NCI-H2029 (cell line): ENCODE measurements at places on chromosomes 3 and 15.
A peak's percentile ranks its signal among the peaks of the same experiment; 100 is the strongest.

- DNase-seq: no peak
Measured at GRCh38 chr3:139016430-139017048, 4.2 kb downstream of the PRR23B start.

DNA sequence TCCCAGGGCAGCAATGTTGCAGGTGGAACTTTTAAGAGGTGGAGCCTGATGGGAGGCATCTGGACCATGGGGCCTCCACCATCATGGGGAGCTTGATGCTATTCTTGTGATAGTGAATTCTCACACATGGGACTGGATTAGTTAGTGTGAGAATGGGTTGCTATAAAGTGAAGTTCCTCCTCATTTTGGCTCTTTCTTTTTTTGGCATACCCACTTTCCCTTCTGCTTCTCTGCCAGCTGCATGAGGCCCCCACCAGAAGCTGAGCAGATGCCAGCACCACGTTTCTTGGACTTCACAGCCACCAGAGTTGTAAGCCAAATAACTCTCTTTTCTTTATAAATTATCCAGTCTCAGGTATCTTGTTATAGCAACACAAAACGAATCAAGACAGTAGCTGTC is 101.0 kb downstream of the PEX5L start:
- DNase-seq: no peak

DNA sequence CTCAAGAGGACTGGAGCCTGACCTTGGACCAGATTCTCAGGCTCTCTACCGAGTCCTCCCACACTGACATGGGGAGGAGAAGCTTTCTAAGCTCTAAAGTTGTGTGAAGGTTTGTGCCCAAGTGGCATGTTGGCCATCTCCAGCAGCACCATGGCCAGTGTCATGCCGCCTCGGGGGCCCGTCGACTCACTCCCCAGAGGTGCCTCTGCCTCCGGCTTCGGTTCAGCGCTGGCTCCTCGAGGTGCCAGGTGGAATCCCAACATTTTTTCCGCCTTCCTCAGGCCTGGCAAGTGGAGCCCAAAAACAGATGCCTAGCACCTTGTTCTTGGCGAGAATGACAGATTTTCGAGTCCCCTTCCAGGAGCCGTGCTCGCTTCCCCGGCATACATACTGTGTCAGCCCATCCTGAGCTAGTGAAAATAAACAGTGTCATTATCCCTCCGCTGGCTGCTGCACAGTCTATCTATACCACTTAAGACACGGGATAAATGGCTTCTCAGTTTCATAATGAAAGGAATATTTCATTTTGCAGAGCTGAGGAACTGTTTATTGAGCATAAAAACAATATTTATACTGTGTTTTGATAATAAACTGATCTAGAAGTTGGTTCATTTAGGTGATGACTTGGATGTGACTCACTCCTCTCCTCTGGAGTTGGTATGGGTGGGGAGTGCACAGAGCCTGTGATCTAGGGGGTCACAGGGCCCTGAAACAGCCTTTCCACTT is 328.5 kb upstream of the TLE3 start:
- no peak for DNase-seq

DNA sequence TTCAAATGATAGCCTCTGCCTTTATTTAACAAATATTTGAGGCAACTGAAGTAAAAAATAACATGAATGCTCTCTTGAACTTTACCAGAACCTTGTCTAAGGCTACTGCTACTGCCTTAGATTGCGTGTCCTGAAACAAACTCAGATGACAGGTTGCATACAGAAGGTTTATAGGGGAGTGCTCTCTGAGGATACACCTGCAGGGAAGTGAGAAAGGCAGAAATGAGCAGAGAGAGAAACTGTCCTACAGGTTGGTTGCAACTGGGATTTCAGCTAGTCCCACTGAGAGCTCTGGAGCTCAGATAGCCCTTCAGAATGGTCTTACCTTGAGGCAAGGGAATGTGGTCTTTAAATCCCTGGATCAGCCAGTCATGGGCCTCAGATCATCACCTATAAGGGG is 165.5 kb downstream of the IL5RA start:
- DNase-seq: no peak

DNA sequence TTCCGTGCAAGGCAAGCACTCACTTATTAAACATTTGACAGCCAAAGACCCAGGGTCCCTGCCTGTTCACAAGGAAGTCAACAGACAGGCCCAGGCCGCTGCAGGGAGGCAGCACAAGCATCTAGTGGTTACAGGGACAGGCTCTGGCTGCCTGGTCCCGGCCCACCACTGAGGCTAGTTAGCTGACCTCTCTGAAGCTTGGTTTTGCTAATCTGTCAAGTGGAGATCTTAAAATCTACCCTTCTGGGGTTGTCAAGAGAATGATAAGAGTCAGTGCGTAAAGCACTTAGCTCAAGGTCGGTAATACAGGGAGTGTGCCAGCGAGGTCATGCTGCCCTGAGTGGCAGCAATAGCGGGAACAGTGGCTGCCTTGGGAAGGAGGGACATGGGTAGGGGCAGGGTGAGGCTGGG is 6.0 kb downstream of the GNB5 start:
- DNase-seq: no peak

DNA sequence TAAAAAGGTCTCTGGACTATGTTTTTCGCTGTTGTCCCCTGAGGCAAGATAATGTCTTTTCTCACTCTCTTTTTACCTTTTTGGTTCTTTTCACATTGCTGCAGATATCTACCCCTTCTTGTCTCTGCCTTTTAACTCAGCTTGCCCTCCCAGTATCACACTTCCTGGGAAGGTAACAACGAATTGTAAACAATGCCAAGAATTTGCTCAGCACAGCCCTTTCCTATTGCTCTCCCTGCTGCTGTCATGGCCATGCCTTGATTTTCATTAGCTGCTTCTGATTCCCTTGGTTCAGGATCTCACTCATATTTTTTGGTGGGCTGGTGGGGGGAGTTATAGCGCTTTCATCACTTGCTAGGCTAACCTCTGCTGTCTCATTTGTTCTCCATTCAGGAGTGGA is 123.1 kb upstream of the DPH6 start:
- DNase-seq: no peak

DNA sequence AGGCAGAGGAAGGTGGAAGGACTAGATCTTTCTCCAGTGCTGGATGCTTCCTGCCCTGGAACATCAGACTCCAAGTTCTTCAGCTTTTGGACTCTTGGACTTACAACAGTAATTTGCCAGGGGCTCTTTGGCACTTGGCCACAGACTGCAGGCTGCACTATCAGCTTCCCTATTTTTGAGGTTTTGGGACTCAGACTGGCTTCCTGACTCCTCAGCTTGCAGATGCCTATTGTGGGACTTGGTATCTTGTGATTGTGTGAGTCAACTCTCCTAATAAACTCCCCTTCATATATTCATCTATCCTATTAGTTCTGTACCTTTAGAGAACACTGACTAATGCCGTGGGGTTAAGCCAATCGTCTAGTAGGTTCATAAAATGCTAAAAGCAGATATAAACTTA is 8.8 kb upstream of the B3GNT5 start:
- no peak for DNase-seq

GRCh38 chr3:184289426-184289938 is 9.6 kb upstream of the PSMD2 start:
- DNase-seq: peak; percentile 22

DNA sequence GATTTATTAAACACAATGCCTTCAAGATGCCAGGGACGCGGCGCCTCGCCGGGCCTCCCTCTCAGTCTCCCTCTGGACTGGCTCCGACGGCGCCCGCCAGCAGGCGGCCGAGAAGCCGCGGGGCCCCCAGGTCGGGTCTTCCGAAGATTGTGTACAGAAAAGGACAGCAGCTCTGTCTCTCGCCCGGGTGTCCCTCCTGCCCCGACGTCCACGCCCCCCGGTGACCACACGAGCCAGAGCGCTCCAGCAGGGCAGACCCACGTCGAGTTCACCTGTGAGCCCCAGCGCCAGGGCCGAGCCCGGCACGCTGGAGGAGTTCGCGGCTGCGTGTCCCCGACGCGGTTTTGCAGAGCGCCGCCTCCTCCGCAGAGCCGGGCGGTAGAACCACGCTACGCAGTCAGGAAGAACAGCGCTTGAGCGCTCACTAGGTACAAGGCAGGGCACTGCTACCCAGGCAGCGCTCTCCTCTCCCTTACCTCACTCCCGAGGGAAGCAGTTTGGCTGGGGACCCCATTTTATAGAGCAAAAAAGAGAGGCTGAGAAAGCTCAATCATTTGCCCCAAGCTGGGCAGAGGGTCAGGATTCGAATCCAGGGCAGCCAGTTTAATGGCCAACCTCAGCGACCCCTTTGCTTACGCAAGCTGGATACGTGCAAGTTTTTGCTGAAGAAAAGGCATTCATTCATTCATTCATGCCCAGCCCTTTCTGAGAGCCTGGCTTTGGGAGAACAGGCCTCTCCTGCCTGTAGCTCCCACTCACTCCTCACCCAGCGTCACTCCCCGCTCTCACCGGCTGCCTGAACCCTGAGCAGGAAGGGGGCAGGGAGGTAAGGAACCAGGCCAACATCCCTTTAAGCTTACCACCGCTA is 3.0 kb upstream of the TLE3 start:
- peak; percentile 34 for DNase-seq

DNA sequence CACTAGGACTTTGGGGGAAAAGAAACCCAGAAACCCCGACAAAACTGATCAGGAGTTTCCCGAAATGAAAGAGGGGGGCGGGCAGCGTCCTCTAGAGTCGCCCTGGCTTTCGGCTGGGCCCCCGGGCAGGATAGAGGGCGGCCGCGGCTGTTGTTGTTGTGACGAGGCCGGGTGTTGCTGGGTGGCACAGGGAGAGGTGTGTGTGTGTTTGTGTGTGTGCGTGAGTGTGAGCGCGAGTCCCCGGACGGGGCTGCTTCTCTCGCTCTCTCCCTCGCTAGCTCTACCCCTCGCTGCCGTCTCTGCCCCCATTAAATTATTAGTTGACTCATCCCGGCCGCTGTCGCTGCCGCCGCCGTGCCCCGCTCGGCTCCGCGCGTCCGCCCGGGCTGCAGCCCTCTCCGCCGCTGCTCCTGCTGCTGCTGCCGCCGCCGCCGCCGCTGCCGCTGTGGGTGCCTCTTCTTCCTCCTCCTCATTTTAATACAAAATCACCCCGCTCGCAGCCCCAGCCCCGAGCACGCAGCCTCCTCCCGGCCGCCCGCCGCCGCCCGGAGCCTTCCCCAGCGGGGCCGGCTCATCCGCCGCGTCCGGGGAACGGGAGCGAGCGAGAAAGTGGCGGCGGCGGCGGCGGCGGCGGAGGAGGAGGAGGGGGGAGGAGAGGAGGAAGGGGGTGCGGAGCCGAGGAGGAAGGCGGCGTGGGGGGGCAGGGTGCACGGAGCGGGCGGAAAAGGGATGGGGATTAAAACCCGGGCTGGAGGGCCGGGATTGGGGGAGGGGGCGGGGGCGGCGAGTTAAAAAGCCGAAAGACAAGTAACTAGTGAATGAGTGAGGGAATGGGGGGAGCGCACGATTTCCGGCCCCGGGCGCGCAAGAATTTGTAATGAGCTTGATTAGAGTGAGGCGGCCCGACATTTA is at the start of gene SATB1:
TSS of gene SATB1 (minus strand) at position 611 of the 912 bp plus-strand sequence. CDS start 4,372 bp downstream, outside the sequence.
- DNase-seq: peak; percentile 85

DNA sequence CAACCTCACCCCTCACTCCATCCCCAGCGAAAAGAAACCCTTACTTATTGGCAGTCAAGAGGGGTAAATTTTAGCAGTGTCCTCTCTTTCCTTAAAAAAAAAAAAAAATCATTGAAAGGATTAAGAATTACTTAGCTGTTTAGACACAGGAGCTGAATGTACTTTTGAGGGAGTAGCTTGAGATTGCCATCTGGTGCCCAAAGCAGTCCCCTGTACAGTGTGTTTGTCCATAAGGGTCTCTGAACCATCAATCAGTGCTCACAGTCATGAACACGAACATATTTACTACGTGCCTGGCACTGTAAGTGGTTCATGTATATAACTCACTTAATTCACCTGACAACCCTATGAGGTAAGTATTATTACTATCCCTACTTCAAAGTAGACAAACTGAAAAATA is 463.5 kb downstream of the RAP2B start:
- DNase-seq: no peak

GRCh38 chr15:64842096-64842939 is 603 bp downstream of the PLEKHO2 start:
- DNase-seq: no peak

GRCh38 chr15:75042730-75043508 is 19.5 kb downstream of the PPCDC start:
- no peak for DNase-seq

GRCh38 chr3:16024548-16024947 is 149.9 kb upstream of the GALNT15 start:
- DNase-seq: no peak

GRCh38 chr15:96326328-96327154 is 4.0 kb upstream of the NR2F2 start:
- DNase-seq: no peak

DNA sequence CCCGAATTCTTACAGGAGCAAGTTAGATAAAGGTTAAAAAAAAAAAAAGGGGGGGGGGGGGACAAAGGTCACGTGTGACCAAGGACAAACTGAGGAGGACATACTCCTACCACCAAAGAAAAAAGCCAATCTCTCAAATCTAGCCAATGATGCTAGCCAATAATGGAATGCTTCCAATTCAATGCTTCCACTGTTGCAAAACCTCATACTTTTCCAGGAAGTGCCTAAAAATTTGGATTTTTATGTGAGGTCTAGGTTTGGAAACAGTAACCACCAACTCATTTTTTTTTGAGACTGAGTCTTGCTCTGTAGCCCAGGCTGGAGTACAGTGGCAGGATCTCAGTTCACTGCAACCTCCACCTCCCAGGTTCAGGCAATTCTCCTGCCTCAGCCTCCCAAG is 11.4 kb downstream of the MSL2 start:
- no peak for DNase-seq

- no peak for DNase-seq
Measured at GRCh38 chr3:48552111-48552951, 4.3 kb downstream of the PFKFB4 start.
